ENCODE measurements at places on chromosomes 1 and 21. TPM values are rescaled to one million over a fixed set of nuclear protein-coding genes. Genes with fewer than 3 reads are reported as not detected.
A peak's percentile ranks its signal among the peaks of the same experiment; 100 is the strongest.

The SUSD4 gene
- 33.0 TPM for total RNA-seq

The PRKACB gene
- total RNA-seq: 33.1 TPM

The SPRR2E gene
- total RNA-seq: not detected

The SLC6A9 gene
- total RNA-seq: 5.0 TPM

The ZNF692 gene
- total RNA-seq: 9.4 TPM

The FCRL5 gene
- total RNA-seq: not detected

The LIPI gene
- not detected for total RNA-seq

The PCSK9 gene
- 17.5 TPM for total RNA-seq

The CAMK1G gene
- not detected for total RNA-seq

- DNase-seq: no peak
These were observed 9.8 kb upstream of the PGLYRP3 start for GRCh38 chr1:153322568-153322967.

DNA sequence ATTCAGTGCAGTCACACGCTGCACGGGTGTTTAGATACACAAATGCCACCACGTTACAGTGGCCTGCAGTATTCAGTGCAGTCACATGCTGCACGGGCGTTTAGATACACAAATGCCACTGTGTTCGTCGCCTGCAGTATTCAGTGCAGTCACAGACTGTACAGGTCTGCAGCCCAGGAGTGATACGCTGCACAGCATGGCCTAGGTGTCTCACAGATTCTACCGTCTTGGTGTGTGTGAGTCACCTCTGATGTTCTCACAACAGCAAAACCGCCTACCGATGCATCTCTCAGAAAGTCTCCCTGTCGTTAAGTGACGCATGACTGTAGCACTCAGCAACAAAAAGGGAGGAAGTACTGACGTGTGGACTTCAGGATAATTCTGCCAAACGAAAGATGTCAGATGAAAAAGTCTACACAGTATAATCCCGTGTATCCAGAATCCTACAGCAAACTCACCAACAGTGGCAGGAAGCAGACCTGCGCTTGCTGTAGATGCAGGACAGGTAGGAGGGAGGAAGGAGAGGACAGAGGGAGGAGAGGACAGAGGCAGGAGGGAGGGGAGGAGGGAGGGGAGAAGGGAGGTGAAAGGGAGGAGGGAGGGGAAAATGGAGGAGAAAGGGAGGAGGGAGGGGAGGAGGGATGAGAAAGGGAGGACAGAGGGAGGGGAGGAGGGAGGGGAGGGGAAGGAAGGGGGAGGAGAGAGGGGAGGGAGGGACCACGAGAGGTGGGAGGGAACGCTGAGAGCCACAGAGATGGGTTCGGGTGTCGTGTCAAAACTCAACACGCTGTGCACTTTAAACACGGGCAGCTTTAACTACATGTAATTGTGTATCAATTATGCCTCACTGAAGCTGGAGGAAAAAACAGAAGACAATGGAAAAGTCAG, 36.3 kb upstream of the PCBP3 start:
- peak; percentile 13 for DNase-seq

- no peak for DNase-seq
These were observed 21.8 kb downstream of the RC3H1 start for GRCh38 chr1:174000371-174000770.

DNA sequence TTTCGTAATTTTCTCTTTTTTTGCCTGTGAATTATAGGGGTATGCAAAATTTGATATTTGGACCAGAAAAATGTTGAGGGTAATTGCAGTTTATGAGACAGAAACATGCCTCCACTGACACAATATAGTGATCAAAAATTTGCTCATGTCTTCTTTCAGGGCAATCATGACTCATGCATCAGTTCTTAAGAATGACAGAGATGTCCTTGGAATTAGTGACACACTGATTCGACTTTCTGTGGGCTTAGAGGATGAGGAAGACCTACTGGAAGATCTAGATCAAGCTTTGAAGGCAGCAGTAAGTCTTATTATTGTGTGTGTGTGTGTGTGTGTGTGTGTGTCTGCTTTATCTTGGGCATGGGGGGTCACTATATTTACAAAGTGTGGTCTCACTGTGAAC, 27.5 kb downstream of the CTH start:
- DNase-seq: peak; percentile 11

GRCh38 chr1:222772996-222773379, 36.0 kb downstream of the FAM177B start:
- no peak for DNase-seq

DNA sequence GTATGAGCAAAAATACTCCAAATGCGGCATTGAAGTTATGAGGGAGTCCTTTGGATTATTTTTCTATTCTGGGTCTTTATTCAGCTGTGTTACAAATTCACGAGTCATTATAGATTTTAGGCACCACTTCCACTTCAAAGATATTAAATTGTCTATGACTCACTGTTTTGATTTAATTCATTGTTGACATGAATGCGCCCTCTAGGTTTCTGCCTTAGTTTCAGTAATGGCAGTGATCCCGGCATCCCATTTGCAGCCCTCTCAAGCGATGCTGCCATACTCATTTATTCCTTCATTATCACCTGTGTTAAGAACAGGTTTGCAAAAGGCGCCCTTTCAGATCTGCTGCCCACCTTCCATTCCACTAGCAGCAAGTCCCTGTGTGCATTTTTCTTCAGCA, 14.0 kb downstream of the RSPO1 start:
- DNase-seq: no peak

DNA sequence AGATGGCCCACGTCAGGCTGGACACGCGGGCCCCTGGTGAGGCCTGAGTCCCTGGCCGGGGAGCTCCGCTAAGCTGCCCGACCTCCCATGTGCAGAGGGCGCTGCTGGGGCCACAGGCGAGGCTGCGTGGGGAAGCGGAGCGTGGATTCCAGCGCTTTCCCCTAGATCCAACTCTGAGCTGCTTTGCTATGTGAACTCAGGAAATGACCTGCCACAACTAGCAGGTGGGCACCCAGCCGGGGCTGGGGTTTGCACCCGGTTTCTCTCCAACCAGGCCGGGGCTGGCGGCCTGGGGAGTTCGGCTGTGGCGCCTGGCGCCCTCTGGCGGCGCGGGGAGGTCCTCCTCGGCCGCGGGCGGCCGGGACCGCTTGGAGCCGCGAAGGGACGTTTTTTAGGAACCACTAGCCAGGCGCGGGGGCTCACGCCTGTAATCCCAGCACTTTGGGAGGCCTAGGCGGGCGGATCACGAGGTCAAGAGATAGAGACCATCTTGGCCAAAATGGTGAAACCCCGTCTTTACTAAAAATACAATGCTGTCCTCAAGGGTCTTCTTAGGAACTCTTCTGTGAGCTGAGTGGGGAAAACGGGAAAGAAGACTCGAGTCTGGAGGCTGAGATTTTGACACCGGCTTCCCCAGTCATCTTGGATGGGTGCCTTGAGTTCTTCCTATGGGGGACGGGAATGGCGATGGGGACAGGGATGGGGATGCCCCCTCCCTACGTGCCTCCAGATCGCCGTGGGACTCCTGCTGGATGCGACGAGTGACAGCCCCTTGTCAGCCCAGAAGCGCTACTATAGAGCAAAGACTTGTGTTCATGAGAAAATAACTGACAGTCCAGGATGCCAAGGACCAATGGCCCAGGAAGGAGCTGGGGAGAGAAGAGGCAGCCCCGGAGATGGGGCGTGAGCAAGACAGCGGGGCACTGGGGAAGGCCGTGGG, 12.6 kb downstream of the PYCR2 start:
- DNase-seq: no peak

- peak; percentile 99 for DNase-seq
These were observed 25.6 kb upstream of the ENO1 start for GRCh38 chr1:8903908-8904650.

- DNase-seq: no peak
These were observed 101.9 kb downstream of the RAVER2 start for GRCh38 chr1:64846573-64847430.

DNA sequence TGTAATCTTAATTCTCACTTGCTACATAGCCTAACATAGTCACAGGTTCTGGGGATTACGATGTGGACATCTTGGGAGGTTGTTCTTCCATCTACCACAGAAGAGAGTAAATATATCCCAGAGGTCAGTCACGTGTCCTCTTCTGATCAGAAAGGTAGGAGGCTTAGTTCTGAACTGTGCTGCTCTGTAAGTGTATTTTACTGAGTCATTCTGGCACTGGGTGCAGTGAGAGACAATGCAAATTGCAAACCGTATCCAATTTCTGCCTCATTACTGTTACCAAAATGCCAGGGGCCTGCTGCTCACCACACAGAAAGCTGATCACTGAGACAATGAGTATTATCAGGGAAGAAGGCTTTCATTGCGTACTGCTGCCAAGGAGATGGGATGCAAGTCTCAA, 104.0 kb downstream of the GABPA start:
- DNase-seq: peak; percentile 49

DNA sequence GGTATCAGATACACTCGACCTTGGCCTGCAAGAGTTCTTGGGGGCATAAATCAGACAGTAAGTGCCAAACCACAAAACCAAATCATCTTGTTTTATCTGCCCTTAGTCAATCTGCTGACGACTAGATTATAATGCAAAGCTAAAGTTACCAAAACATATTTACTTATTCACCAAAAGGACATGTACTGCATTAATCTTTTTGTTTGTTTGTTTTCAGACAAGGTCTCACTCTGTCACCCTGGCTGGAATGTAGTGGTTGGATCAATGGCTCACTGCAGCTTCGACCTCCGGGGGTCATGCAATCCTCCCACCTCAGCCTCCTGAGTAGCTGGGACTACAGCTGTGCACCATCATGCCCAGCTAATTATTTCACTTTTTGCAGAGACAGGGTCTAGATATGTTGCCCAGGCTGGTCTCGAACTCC, 114.7 kb downstream of the APP start:
- no peak for DNase-seq

GRCh38 chr1:171265686-171266085, 17.4 kb downstream of the FMO1 start:
- no peak for DNase-seq

DNA sequence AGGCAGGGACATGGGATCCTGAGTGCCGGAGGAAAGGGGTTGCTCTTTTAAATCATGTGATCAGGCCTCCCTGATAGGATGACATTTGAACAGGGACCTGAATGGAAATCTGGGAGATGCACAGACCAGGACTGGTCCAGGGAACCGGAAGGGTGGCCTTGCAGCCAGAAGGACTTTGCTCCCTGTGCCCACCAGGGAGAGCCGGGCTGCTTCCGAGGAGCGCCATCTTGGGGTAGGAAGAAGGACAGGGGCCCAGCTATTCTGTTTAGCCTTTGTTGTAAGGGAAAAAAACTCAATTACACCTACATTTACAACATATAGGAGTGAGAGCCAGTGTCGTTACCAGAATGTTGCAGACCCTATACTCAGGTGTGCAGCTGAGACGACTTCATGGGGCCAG, 5.5 kb downstream of the KLHDC7A start:
- no peak for DNase-seq

DNA sequence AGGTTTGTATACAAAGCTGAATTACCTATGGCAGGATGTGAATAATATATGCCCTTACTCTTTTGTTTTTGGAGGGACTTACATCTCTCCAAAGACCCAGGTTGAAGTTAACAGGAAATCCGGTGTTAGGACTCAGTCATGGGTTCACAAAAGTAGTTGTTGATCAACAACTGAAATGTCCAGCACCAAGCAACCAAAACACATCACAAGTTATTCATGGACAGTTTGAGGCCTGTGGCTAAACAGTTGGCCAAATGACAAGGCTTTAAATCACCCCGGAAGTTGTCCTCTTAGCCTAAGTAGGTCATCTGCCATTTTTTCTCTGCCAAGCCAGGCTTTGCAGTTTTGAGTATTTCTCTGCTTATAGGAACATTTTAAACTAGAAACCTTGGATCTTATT, 89.9 kb downstream of the CD247 start:
- peak; percentile 76 for DNase-seq

GRCh38 chr1:198968866-198969265, 330.0 kb downstream of the PTPRC start:
- no peak for DNase-seq
